ENCODE measurements at places on chromosomes 2 and 18.

DNA sequence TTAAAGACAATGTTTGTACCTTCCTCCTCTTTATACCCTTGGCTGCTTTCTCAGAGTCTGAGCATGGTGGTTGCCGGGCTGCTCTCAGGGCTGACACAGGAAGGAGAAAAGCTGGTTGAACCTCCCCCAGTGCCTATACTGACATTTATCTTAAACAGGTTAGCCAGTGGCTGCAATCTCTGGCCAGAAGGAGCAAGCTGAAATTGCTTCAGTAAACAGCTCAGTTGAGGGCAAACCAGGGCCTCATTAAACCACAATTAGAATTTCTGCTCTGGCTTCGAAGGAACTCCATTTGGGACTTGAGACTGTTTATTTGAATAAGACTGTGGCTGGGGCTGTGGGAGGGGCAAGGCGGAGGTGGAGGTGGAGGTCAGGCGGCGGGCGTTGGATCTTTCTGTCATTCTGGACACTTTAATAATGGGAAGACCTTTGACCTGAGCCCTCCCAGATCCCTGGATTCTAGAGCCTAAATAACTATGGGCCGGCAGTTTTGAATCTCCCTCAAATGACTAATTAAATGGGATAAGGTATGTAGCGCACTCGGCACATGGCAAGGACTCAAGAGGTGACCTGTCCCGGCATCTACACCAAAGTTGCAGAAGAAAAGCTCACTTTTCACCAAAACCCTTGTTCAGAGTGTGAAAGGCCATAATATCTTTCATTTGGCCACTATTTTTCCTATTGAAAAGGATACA is 120.6 kb upstream of the MYCN start:
- no peak for DNase-seq

- no peak for DNase-seq
Observed at GRCh38 chr2:158042666-158043065, 59.0 kb upstream of the UPP2 start.

DNA sequence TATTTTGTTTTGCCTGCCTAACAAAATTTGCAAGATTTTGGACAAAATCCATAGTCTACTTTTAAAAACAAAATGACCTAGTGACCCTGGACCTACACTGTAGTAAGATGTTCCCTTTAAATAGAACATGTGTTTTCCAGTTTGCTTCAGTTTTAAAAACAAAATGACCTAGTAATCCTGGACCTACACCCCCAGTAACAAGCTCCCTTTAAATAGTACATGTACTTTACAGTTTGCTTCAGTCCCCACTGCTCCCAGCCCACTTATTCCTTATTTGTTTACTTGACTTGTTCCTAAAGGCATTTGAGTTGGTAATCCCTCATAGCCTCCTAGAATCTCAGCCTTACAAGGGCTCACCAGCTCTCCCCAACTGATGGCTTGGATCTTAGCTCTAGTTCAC is 34.5 kb upstream of the HTR2B start:
- no peak for DNase-seq

GRCh38 chr2:204479557-204479956 is 65.7 kb upstream of the PARD3B start:
- no peak for DNase-seq

- no peak for DNase-seq
Observed at GRCh38 chr18:34048423-34048822, 176.3 kb downstream of the NOL4 start.

- no peak for DNase-seq
Observed at GRCh38 chr2:118658596-118659198, 188.8 kb downstream of the EN1 start.

DNA sequence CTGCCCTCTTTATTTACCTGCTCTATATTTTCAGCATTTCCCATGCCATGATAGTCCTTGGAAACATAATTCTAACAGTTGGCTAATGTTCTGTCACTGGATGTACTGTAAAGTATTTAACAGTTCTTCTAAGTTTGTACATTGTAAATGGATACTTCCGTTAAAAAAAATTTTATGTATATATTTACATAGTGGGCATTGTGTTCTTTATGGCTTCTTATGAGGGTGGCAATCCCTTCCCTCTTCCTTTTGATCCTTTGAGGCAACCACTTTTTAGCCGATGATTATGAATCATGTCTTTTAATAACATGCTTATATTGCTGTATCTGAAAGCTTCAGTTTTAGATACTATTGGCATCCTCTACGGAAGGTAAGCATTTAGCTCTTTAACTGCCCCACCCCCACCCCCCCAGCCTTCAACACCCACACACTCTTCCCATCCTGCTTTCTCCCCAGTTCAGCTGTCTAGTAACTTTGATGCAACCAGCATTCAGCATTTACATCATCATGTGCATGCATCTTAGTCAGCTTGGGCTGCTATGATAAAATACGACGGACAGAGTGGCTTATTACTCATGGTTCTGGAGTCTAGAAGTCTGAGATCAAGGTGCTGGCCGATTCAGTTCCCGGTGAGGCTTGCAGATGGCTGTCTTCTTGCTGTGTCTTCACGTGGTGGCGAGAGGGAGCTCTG is 21.0 kb upstream of the EDAR start:
- no peak for DNase-seq

DNA sequence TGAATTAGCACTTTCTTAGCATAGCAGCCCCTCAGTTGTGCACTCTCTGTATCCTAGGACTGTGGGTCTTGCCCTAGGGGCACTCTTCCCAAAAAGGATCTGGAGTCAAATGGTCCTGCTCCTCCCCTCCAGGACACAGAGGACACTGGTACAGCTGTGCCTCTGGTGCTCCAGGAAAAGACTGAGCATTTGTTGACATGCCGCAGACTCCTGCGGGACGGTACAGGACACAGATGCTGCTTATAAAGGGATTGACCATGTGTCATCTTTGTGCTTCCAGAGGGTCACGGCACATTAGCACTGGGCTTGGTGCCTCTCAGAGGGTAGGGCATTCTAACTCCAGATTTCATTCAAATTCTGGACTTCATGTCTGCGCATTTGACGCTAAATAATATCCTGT is 110.5 kb downstream of the KLF7 start:
- no peak for DNase-seq

DNA sequence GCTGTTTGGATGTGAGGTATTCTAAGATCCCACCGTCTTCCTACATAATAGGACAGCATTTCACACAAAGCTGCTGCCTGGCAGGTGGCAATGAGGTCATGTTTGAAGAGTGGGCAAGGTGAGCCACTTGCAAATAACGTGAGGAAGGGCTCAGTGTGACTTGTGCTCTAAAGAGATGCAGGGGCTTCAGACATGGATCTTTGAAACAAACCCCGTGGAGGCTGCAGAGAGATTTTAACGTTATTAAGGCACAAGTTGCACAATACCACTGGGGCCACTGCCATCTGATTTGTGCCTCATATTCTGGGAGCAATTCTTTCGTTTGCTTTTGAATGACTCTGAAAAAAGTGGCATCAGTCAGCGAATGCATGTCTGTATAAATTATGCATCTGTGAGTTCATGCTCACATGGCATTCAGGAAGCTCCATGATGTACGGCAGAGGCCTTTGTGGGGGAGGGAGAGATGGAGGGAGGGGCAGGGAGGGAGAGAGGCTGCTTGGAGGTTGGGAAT is 362.0 kb downstream of the SOX11 start:
- no peak for DNase-seq

DNA sequence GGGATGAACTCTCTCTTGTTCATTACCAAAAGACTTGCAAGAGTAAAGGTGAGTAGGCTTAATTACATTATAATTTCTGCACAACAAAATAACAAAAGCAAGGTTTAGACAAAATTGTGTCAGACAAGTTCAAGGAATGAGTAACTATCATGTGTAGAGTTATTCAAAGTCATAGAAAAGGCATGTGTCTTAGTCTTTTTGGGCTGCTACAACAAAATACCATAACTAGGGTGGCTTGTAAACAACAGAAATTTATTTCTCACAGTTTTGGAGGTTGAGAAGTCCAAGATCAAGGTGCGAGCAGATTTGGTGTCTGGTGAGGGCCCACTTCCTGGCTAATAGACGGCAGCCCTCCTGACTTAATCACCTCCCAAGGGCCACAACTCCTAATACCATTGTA is 37.6 kb downstream of the IL1R2 start:
- DNase-seq: no peak

- no peak for DNase-seq
Observed at GRCh38 chr2:178242552-178242883, 48.2 kb downstream of the OSBPL6 start.

GRCh38 chr2:71360434-71360975 is 28.9 kb downstream of the ZNF638 start:
- DNase-seq: no peak

- DNase-seq: no peak
Observed at GRCh38 chr2:202831242-202832220, 40.0 kb downstream of the ICA1L start.

GRCh38 chr2:218003981-218004419 is 1.2 kb upstream of the TNS1 start:
- DNase-seq: no peak

DNA sequence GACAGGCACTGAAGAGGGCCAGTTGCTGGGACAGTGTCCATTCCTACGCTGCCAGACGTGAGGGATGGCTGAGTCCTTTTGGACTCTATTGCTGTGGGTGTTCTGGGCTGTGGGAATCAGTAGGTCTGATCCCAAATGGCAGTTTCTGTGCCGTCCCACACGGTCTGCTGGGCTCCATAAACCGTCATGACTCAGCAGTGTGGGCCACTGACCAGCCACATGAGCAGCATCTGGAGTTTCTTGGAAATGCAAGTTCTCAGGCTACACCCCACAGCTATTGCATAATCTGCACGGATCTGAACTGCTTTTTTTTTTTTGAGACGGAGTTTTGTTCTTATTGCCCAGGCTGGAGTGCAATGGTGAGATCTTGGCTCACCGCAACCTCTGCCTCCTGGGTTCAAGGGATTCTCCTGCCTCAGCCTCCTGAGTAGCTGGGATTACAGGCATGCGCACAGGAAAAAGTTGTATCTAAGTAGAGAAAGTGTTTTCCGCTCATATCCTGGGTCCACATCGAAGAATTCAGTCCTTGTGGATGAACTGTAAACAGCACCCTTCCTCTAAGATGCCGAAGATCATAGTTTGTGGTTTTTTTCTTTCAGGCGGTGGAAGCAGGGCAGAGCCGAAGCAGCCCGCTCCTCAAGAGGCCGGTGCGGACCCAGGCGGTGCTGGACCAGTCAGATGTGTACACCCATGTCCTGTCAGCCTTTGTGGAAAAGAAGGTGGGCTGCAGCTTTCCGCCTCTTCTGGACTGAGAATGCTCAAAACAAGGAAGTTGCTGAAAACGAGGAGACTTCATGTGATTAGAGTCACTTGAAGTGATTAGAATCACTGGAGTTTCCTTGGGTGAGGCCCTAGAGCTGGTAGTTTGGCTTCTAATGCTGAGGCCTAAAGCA is 25.5 kb downstream of the RMC1 start:
- no peak for DNase-seq

DNA sequence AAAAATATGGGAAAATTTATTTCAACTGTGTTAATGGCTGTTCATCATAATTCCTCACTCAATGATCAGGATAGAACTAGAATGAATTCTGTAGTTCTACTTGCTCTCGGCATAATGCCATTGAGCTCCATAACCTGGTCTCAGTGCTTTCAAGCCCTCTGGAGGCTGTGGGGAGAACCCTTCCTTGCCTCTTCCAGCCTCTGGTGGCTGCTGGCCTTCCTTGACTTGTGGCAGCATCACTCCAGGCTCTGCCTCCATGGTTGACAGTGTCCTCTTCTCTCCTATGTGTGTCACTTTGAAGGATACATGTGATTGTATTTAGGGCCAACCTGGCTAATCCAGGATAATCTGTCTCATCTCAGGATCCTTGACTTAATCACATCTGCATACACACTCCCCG is 26.9 kb upstream of the CABYR start:
- DNase-seq: no peak

- no peak for DNase-seq
Observed at GRCh38 chr2:103667335-103667884, 905.6 kb downstream of the TMEM182 start.

GRCh38 chr2:47086054-47086471 is 69.0 kb downstream of the STPG4 start:
- DNase-seq: no peak

DNA sequence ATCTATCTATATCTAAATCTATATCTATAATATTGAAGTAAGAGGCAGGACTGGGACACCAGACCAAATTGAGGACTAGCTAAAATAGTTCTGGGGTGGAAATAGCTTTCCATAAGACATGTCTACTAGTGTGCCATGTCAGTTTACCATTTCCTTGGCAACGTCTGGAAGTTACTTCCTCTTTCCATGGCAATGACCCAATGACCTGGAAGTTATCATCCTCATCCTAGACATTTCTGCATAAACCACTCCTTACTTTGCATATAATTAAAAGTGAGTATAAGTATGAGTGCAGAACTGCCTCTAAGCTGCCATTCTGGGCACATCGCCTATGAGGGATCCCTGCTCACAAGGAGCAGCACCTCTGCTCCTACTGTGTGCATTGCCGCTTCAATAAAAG is 734.0 kb upstream of the GCFC2 start:
- no peak for DNase-seq

DNA sequence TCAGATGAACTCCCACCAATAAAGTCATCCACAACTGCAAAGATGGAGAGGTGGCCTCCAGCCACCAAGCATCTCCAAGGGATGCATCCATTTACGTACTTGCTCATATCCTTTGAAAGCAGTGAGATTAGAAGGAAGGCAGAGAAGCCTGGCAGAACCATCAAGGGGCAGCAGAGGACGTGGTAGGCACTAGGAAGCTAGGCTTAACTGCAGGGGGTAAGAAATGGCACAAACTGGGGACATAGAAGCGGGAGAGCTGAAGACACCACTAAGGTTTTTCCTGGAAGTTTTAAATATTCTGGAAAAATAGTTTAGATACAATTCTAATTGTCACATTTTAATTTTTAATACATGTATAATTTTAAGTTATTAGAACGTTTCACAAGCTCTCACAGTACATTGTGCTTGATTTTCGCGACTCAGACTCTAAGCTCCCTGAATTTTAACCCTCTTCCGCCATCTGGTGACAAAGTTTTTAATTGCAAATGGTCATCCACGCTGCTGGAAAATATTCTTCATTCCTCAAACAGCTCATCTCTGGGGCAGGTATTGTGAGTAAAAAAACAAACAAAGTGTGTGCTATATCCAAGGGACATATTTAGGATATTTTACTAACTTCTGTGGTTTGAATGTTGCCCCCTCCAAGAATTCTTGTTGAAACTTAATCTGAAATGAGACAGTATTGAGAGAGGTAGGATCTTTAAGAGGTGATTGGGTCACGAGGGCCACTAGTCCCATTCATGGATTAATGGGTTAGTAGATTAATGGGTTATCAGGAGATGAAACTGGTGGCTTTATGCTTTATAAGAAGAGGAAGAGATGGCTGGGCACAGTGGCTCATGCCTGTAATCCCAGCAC is 1.6 kb upstream of the PSTPIP2 start:
- DNase-seq: peak; percentile 10

- DNase-seq: peak; percentile 53
Observed at GRCh38 chr2:190407662-190408537, at the start of gene MFSD6. TSS of gene MFSD6 (plus strand) at chr2:190408355. CDS start at chr2:190436030, 27,675 bp downstream.

- no peak for DNase-seq
Observed at GRCh38 chr2:149084924-149085795, 46.7 kb downstream of the LYPD6B start.
